Daoy (cell line): ENCODE measurements at places on chromosomes 6 and 20.

GRCh38 chr6:34506718-34507117 lies 40.8 kb downstream of the PACSIN1 start:
- no peak for DNase-seq

GRCh38 chr6:43758617-43759050 lies 11.4 kb upstream of the VEGFA start:
- DNase-seq, result no peak

DNA sequence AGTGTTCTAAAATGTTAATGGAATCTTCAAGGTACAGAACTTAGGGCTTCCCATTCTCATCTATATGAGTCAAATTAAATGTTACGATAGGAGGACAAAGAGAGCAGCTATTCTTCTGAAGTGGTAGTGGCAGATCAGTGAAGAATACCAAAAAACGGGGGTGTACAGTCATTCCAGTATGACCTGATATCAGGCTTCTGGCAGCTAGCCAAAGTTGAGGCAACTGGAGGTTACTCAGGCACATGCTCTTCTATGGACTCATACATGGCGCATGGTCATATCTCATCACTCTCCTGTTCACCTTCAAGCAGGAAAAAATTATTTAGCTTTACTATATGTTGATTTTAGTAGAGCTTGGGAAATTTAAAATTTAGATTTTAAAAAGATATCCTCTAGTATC lies 1608.8 kb downstream of the GRIK2 start:
- no peak for DNase-seq

DNA sequence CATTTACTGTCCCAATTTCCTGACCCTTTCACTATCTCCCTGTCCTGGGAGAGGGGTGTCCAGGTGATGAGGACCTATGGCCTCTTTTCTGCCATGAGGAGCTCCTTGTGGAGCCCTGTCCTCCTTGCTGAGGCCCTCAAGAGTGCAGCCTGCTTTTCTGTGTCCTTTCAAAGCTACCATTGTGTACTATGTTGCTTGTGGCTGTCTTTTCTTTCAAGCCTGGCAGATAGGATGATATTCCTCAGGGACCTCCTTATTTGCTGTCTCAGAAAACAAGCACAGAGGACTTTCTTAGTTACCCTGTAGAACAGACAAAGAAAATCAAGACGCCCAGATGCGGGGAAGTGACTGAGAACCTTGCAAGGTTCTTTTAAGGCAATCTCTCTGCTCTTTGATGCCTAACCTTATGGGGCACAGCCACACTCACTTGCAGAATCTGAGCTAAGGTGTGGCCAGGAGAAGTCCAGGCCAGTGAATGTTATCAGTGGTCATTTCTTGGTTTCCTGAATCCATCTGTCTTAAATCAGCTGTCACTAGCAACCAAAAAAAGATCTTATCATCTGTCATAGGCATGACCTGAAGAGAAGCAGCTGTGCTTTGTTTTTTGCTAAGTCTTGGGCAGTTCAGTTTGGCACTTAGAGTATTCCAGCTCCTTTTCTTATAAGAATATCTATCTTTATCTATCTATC lies 17.2 kb downstream of the CARMIL1 start:
- no peak for DNase-seq

- no peak for DNase-seq
Measured at GRCh38 chr6:19845266-19846041, 8.3 kb downstream of the ID4 start.

- no peak for DNase-seq
Measured at GRCh38 chr20:62893700-62894099, 32.1 kb upstream of the TCFL5 start.

- peak; percentile 52 for DNase-seq
Measured at GRCh38 chr6:113857556-113858479, 673 bp downstream of the MARCKS start.

DNA sequence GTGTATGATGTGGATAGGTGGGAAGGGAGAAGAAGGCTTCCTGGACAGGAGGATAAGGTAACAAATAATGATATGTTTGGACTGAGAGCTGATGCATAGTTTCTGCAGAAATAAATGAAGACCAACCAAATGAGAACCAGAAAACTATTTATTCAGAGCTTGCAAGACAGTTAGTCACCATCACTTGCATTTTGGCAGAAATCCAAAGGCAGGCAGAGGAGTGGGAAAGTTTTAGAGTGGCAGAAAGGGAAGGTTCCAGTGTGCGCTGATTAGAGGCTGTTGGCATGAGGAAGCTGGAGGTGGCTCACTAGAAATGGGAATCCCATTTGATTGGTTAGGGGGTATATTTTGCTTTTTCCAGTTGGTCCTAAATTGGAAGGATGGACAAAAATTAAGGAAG lies 13.0 kb upstream of the F13A1 start:
- peak; percentile 89 for DNase-seq

- DNase-seq, result no peak
Measured at GRCh38 chr6:103215847-103216246, 1643.9 kb downstream of the HACE1 start.

DNA sequence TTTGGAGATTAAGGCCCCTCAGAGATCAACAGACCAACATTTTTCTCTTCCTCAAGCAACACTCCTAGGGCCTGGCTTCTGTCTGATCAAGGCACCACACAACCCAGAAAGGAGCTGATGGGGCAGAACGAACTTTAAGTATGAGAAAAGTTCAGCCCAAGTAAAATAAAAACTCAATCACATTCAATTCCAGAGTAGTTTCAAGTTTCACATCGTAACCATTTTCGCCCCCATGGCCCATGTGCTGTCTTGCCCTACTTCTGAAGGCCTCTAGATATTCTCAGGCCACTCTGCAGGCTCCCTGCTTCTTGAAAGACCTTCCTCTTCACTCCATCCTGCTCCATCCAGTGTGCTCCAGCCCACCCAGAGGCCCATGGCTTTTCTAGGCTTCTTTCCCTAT lies 4.2 kb downstream of the IL17A start:
- no peak for DNase-seq

DNA sequence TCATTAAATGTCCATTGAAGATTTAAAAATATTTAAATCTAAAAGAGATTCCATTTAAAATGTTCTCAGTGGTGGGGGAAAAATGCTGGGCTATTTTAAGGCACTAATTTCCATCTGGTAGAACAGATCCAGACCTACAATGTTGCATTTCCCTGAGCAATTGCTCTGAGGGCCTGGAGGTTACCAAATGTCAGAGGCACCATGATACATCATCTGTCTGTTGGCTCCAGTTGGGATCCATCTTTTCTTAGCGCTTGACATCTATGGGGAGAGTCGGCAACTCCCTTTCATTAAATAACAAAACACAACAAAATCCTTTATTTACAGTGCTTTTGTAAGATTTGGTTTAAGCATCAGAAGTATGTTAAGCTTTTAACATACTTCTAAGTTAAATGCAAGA lies 224.5 kb downstream of the FOXC1 start:
- DNase-seq, result no peak

DNA sequence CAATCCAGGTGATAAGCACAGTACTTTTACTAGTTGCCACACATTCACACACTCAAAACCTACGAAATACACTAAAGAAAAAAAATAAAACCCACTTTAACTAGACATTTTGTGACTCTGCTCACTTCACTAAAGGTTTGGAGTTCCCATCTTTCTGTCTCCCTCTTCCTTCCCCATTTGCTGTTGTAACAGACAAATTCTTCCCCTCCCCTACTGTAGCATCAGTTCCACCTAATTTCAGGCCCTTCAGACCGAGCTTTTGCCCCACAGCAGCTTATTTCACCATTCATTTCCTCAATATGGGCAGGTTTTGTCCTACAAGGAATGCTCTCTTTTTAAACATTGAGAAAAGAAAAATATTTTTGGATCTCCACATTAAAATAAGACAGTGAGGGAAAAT lies 31.3 kb upstream of the MRAP2 start:
- DNase-seq, result no peak

DNA sequence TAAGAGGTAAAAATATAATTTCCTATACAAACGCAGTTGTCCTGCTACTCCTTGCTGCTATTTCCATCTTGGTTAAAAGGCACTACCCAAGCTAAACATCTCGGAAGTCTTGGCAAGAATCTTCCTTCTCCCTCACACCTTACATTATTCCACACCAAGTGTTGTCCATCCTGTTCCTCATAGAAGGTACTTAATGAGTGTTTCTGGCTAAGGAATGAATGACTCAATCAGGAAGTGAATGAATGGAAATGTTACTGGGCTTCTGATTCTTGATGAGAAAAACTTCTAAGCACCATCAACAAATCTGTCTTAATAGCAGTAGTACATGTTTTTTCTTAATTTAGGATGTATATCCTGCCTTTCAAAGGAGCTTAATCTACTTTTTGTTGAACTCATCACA lies 40.6 kb upstream of the RSPO3 start:
- no peak for DNase-seq

DNA sequence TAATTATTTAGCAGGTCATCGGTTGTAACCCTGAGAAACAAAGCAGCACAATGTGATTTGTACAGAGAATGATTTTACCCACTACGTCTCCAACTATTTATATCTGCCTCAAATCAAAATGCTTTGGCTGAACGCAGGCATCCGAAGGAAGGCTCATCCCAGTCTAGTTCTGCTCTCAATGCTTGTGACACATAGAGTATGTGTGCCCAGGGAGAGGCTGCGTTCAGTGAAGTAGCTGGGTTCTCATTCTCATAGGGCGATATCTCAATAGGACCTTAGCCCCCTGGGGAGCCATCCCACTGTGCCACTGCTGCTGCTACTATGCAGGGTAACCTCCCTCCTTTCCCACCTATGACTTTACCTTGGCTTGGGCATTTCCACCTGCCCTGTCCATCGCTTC lies 407 bp downstream of the GABRR2 start:
- no peak for DNase-seq

DNA sequence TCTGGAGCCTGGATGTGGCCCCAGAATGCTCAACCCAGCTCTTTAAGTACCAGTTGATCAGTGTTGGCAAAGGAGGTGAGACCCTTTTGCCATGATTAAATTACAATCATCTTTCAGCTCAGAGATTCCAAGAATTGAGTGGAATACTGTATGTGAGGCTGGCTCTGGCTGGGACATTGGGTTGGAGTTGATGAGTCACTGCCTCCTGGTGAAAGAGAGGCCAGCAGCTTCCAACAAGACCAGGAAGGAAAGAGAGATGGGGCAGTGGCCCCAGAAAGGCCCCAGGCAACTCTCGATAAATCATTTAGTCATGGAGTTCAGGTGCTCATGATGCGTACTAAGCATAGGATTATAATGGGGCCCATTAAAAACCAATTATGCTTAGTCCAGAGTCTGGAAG lies 2.1 kb downstream of the TGM6 start:
- DNase-seq, result no peak

DNA sequence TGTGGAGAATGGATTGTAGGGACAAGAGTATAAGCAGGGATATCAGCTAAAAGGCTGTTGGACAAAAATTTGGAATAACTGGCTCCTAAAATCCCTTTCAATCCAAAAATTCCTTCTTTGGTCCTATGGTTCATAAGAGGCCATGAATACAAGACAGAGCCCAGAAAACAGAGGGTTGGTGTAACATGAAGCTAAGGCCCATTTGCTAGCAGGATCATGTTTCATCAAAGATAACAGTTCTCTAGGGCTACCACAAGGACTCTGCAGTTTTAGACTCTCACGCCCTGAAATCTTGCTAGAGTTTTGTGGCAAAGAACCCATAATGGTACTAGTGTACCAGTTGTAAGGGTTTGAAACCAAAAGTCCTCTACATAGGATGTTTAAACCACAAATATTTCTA lies 327.8 kb upstream of the TBX18 start:
- DNase-seq, result no peak

GRCh38 chr6:119671105-119671504 lies 321.5 kb upstream of the MAN1A1 start:
- DNase-seq, result no peak

- DNase-seq, result no peak
Measured at GRCh38 chr20:38434301-38434741, 807 bp downstream of the SNHG17 start.

DNA sequence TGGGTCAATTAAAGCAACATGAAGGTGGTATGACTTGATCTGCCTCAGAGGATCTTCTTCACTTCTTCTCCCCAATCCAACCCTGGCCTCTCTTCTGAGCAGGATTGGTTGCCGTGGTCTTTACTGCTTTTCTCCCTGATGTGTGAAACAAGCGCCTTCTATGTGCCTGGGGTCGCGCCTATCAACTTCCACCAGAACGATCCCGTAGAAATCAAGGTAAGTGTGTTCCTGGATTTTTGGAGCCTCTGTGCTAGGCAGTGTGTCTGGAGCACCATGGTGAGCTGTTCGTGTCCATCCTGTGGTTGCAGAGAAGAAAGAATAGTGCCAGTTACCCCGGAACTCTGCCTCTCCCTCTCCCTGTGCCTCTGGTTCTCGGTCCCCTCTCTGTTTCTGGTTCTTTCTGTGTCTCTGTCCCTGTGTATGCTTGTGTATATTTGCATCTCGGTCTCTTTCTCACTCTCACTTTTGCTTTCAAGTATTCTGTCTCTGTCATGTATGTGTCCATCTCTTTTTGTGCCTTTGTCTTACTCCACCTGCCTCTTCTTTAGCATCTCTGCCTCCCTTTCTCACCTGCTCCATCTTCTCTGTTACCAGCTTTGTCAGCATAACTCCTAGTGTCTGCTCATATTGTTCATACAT lies 23.5 kb downstream of the TM9SF4 start:
- no peak for DNase-seq

- DNase-seq, result no peak
Measured at GRCh38 chr6:17002123-17002522, 99.7 kb upstream of the STMND1 start.

DNA sequence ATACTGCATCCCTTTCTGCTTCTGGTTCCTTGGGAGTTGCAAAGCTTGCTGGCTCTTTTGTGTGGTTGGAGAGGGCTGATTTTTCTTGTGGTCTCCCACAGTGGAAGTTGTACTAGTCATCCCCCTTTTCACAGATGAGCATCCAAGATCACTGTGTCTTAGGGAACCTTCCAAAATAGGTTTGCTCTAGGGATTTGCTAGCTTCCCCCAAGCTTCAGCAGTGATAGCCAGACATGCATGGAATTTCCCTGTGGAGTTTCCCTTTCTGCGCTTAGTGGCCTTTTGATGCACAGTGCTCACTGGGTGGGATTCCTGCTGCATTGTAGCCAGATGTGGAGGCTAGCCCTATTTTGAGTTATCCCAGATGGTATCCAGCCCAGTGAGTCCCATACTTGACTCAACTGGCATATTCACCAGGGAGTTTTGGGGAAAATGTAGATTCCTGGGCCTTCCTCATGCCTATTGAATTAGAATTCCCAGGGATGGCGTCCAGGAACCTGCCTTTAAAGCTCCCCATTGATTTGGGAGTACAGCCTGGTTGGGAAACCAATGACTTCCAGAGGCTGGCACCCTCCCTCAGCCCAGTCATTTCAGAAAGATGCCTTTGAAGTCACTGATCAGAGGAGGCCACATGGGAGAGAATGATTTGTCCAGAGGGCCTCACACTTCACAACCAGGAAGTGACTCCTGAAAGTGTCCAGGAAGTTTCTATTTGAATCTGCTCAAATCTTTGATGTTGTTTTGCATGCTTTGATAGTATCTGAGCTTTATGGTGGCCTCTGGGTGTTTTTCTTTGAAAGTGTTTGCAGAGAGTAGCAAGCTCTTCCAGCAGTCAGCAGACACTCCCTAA lies 25.9 kb downstream of the PPARD start:
- DNase-seq, result peak; percentile 51
